AG08395 (cell line): ENCODE measurements at places on chromosomes 1 and 21.

GRCh38 chr1:220170836-220171526 lies 77.0 kb downstream of the IARS2 start:
- no peak for DNase-seq

DNA sequence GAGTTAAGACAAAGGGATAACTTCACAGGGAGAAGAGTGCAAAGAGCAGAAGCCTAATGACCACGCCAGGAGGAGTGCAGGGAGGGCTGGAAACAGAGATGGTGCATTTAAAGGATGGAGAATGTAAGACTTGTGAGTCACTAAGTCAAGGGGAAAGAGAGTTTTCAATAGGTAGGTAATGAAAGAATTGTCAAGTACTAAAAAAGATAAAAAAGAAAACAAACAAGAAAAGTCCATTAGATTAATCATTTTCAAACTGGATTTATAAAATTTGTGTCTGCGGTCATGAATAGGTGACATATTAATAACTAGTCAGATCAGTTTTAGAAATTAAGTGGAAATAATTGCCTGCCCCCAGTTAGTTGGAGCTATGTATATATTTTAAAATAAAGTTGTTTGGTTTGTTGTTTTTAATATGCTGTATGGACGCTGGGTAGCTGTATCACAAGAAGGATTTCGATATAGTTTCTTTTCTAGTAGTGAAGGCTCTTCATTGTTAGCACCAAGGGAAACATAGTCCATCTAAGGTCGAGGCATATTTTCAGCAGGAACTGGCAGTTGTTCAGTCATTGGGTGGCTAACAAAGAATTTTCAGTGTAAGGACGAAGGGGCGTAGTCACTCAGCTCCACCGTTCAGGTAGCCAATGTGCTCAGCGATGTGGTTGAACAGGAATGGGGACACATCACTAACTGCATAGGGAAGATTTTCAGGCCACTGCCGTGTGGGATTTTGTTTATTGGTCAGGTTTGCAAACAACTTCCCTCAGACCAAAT lies 203.0 kb downstream of the TGFB2 start:
- DNase-seq = no peak

- no peak for DNase-seq
Measured at GRCh38 chr1:39063191-39063590, 37.0 kb downstream of the NDUFS5 start.

DNA sequence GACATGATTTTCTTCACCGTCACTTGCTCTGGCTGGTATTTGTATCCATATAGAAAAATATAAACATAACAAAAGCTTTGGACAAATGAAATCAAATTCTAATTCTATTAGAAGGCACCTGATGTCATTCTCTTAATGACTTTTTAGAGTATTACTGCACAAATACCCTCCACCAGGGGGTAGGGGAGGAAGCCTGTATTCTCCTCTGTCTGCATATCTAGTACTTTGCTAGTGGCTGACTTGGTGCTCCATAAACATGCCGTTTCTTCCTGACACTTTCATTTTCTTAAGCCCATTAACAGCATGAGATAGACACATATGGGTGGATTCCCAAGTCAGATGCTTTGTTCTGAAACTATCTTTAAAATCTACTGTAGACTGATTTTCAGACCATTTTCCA lies 20.6 kb upstream of the KCNJ15 start:
- DNase-seq = no peak

GRCh38 chr1:245917403-245917802 lies 589.7 kb downstream of the SMYD3 start:
- DNase-seq = no peak

- peak; percentile 11 for DNase-seq
Measured at GRCh38 chr1:30101487-30102227, 621.7 kb downstream of the MATN1 start.

- DNase-seq = no peak
Measured at GRCh38 chr21:44347911-44348451, 5.4 kb upstream of the TRPM2 start.

- DNase-seq = no peak
Measured at GRCh38 chr1:66704177-66704875, 47.9 kb upstream of the DYNLT5 start.

- no peak for DNase-seq
Measured at GRCh38 chr1:55749975-55750627, 534.9 kb upstream of the USP24 start.

GRCh38 chr1:84876353-84876752 lies 16.7 kb downstream of the LPAR3 start:
- DNase-seq = no peak

DNA sequence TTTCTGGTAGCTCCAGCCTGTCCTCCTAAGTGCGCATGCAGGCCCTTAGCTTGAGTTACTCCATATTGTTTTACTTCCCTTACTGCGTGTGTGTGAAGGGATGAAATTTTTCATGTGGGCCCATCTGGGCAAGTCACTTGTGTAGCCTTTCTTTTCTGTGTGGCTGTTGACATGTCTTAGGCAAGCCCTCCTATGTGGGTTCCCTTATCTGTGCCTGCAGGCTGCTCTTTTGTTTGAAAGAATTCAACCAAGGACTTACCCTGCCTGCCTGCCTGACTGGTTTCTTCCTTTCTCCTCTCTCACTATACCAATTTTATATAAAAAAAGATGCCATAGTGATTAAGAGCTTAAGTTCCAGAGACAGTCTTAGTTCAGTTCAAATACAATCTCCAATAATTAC lies 249.3 kb downstream of the ATG4C start:
- DNase-seq = no peak

DNA sequence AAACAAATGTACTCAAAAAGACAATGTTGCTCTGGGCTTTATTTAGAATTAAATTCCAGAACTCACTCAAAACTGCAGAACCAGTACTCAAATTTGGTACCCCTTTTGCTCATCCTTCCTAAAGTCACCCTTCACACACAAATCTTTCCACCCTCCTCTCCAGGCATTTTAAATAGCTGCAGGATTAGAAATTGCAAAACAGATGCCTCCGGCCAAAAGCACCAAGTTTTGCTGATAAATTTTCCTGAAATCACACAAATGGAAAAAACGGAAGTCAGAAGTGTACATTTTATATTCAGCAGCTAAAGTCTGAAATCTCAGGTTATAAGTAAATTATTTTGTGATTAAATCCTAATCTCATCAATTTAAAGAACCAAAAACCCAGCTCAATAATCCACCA lies 147.0 kb downstream of the NRIP1 start:
- no peak for DNase-seq
